ENCODE measurements at places on chromosomes 11 and 22. TPM values are rescaled to one million over a fixed set of nuclear protein-coding genes. Genes with fewer than 3 reads are reported as not detected.

The L3MBTL2 gene
- total RNA-seq = 17.0 TPM

The ADAMTS15 gene
- total RNA-seq = 2.6 TPM

The SLC35E4 gene
- 22.8 TPM for total RNA-seq

The POU2AF2 gene
- not detected for total RNA-seq

The KCNJ5 gene
- total RNA-seq = not detected

The PHETA2 gene
- total RNA-seq = 17.0 TPM

GRCh38 chr22:43128928-43129424 lies 14.2 kb downstream of the MCAT start:
- DNase-seq = no peak

DNA sequence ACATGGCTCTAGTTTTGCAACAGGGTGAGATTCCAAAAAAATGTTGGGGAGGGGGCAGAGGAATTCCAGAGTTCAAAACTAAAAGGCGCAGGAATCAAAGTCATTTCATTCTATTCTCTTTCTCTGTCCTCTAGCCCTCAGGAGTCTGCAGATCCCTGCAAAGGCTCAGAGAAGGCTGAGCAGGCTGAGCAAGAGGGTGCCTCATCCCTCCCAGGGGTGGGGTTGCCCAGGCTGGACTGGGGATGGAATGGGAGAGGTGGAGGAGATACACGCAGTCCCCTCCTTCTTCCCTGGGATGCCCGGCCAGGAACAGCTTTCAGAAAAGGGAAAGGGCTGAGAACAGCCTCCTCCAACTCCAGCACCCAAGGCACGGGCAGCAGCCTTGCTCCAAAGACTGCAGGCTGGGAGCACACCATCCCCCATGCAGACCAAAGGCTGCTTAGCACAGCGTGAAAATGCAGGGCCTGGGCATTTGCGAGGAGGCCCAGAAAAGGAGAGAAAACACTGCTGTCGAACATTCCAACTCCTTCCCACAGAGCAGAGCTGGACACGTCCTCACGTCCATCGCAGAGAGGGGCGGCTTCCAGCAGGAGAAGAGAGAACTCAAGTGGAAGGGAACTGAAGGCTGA lies 51.8 kb downstream of the MN1 start:
- DNase-seq = no peak

DNA sequence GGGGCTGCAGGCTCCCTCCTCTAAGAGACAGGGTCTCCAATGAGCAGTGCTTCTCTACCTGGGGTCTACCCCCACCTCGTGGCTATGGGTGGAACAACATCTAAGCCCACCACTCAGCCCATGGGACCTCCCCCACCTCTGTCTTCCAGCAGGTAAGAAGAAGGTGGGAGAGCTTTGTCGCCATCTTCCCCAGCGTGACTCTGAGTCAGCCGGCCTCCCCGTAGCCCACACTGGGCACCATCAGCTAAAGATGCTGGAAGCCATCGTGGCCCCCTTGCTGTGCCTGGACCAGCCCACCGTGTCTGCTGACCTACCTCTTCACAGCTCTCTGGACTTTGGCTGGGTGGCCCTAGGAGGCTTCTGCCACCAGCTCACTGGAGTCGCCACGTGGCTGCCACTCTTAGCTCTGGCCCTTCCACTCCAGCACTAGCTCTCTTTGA lies 944 bp downstream of the C11orf86 start:
- peak; percentile 60 for DNase-seq

- peak; percentile 69 for DNase-seq
Observed at GRCh38 chr11:96393753-96394348, 4.0 kb downstream of the JRKL start.

DNA sequence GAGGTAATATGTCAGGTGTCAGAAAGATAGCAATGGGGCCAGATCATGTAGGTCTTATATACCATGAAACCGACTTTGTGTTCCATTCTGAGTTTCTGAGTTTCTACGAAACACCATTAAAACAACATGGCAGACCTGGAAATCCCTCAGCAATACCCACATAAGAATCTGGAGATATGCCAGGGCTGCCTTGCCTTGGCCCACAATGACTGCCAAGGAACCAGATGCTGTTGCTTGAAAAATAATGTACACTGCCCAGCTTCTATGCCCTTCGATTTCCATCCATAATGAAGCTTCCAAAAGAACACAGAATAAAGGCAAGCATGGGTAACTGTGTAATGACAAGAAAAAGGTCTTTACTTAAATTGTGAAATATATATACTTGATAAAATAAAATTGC lies 277.4 kb downstream of the SOX6 start:
- DNase-seq = no peak

DNA sequence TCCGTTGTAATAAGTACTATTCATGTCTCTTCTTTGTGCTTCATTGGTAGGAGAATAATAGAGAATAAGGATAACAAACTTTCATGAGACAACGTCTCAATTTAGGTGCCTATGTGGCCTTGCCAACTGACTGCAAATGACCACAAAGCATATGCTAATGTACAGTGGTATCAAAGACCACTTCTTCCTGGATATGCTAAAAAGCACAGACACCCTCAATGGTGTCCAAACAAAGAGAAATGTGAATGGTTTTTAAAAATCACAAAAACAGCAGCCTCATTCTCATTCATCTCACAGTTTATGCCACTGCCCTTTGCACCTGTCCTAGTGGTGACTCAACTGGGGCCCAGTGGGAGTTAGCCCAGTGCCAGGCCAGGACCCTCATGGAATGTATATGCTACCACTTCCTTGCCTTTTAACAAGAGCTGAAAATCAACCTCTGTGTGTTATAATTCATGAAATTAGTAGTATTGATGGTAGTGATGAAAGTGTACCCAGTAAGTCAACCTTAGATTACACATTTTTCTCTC lies 65.2 kb upstream of the MTMR2 start:
- no peak for DNase-seq

DNA sequence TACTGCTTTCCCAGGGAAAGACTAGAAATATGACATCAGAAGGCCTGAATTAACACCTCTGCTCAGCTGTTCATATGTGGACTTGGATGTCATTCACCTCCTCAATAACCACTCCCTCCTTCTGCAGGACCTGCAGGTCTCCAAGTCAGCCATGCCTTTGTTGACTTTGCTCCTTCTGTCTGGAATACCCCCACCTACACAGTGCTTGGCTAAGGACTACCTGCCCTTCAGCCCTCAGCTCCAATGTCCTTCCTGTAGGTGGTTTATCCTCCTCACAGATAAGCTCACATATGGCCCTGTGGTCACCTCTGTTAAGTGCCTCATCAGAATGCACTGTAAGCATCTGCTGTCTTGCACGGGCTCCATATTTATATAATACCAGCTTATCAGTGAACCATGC lies 26.4 kb upstream of the FAT3 start:
- DNase-seq = no peak

DNA sequence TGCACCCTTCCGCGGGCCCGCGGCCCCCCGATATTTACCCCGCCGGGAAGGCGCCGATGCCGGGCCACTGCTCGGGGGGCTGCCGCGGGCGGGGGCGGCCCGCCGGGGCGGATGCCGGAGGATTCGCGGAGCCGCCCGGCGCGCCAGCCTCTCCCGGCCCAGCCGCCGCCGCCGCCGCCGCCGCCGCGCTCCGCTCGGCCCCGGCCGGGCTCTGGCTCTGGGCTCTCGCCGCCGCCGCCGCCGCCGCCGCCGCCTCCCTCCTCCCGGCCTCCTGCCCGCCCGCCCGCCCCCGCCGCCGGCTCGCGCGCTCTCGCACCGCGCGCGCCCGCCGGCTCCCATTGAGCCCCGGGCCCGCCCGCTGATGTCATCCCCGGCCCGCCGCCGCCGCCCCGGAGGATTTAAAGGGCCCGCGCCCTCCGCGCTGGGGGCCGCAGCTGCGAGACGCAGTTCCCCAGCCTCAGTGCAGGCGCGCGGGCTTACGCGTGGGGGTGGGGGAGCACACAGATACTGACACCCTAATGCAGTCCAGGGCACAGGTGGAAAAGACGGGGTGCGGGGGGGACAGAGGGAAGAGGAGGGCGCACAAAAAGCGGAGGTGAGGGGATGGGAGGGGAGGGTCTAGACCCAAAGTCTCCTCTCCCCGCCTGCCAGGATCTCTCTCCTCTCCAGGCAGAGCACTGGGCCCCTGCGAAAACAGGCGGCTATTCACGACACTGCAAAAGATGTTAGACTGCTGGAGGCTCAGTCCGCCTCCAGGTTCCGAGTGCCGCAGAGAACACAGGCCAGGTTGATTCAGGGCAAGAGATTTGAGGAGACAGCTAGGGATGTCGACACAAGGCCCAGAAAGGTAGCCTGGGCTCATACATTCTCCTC lies at the start of gene CSNK1E:
Gene CSNK1E (minus strand): TSS at position 312 of the 873 bp plus-strand sequence. CDS start 3,276 bp downstream, outside the sequence.
- DNase-seq = peak; percentile 62

GRCh38 chr11:221998-222789 lies 13.9 kb downstream of the SIRT3 start:
- no peak for DNase-seq

All from lung microvascular endothelial cell (primary cell).